ENCODE measurements at places on chromosomes 13 and 19.

- no peak for DNase-seq
Measured at GRCh38 chr19:16296713-16297112, 27.9 kb upstream of the KLF2 start.

DNA sequence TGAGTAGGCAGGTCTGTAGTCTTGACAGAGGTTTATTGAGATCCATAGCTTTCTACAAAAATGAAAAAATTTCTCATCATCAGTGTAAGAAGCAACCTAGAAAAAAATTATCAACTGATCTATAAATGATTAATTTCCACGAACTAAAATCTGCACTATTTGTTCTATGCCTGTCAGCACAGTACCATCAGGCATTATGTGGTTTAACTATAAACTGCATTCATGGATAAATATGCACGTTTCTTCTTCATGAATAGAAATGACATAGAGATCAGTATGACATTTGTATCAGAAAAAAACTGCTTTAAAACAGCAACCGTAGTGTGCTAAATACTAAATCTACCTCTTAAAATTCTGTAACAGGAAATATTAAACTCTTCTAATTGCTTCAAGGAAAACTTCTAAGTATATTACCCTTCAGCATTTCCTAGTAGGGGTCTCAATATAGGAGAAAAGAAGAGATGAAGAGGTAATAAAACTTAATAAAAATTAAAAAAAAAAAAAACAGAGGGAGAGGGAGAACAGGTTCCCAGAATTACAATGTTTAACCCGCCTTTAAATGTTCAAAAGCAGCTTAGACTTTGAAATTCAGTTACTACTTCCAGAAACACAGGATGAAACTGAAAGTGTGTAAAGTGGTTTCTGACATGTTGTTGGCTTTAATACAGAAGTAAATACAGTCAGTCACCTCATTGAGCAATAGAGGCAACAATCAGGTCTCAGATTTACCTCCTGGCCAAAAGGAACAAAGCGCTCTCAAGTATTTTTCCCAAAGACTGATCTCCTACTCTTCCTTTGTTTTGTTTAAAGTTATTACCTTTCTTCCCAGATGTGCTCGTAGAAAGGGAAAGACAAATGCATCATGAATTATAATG is 144.4 kb downstream of the DIAPH3 start:
- DNase-seq: no peak

GRCh38 chr13:47230155-47230554 is 333.3 kb upstream of the HTR2A start:
- no peak for DNase-seq

DNA sequence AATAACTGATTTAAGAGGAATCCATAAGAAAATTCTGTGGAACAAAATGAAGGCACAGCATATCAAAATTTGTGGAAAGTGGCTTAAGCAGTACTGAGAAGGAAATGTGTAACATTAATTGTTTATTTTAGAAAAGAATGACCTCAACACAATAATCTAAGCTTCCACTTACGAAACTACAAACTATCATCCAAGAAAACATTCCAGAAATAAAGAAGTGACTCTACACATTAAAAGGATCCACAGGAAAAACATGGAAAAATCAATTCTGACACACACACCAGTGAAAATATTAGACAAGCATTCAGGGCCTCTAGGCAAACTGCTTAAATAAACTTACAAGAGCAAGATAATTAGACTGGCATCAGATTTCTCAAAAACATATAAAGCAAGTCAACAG is 14.0 kb downstream of the EXOSC8 start:
- DNase-seq: no peak

DNA sequence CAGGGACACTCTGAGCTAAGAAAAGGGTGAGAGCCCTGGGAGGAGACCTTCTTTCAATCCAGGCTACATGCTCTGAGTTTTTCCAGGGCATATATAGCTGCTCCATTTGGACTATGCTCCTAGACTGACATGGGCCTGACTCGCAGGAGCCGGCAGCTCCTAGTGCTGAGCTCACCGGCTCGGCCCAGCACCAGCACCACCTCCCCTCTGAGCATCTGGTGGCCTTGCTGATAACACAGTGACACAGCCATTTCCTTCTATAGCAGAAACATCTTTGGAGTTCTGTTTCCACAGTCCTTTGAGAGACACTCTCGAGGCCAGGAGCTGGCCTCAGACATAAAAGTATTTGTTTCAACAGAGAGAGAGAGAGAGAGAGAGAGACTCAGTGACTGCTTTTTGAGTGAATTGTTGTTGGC is 184.9 kb downstream of the TM9SF2 start:
- DNase-seq: no peak

DNA sequence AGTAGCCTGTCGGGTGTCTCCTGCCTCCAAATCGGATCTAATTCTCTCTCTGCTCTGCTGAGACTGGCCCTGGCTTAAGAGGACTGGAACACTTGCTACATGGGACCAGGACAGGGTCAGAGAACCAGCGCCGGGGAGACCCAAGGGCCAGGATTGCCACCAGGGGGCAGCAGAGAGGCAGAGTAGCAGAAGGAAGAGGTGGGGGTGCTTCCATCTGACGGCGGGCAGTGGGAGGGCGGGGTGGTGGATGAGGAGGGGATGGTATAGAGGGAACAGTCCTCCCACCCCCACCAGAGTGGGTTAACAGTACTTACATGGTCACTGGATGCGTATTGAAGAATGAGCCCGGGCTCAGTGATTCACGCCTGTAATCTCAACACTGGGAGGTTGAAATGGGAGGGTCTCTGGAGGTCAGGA is 11.9 kb downstream of the SELENOW start:
- DNase-seq: peak; percentile 89
